Upper lobe of right lung (tissue), 1 donor: ENCODE measurements at places on chromosomes 6 and 20. TPM values are rescaled to one million over a fixed set of nuclear protein-coding genes. Genes with fewer than 3 reads are reported as not detected.

Gene MOXD1
- 24.0 TPM for total RNA-seq

Gene IRAK1BP1
- total RNA-seq, result 4.3 TPM

Gene MEI4
- not detected for total RNA-seq

GRCh38 chr20:38828514-38829295 lies 23.2 kb downstream of the PPP1R16B start:
- DNase-seq, result no peak
- no peak overlapping the region for H3K4me3 ChIP-seq
- H3K4me1 ChIP-seq, result peaks cover 26% of the 10 kb centered on the region
- H3K27me3 ChIP-seq, result no peaks in the 10 kb centered on the region
- H3K27ac ChIP-seq, result peak overlapping the region; percentile 19

DNA sequence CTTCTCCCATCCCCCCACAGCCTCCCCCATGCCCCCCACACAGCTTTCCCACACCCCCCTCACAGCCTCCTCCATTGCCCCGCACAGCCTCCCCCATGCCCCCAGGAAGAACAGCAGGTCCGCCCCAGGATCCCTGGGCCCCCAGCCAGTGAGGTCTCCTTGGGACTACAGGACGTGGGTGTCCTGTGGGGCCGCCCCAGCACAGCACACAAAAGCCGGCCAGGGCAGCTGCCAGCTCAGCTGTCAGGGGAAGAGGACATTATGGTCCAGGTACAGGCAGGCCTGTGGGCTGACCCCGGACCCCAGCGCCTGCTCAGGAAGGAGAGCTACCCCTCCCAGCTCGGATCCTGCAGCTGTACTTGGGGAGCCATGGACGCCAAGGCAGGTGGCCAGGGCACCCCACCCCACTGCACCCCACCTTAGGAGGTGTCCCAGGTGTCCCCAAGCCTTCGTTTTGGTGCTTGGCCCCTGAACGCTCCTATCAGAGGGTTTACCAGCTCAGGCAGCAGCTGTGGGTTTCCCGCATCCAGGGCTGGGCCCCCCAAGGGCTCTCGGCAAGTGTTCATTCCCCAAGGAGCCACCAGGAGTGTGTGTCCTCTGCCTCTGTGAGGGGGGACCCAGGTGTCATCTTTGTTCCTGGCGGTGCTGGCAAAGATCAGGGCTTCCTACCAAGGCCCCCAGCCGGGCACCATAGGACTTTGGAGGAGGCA lies 42.3 kb upstream of the GATA5 start:
- no peak overlapping the region for H3K4me3 ChIP-seq
- DNase-seq, result no peak
- no peaks in the 10 kb centered on the region for H3K4me1 ChIP-seq
- H3K27me3 ChIP-seq, result peaks cover 63% of the 10 kb centered on the region
- H3K27ac ChIP-seq, result no peak overlapping the region

GRCh38 chr6:141421378-141421777 lies 711.3 kb upstream of the GJE1 start:
- no peaks in the 10 kb centered on the region for H3K4me1 ChIP-seq
- no peak overlapping the region for H3K4me3 ChIP-seq
- H3K36me3 ChIP-seq, result no peaks in the 10 kb centered on the region
- H3K27ac ChIP-seq, result no peak overlapping the region
- DNase-seq, result no peak
- no peaks in the 10 kb centered on the region for H3K27me3 ChIP-seq

- H3K36me3 ChIP-seq, result no peaks in the 10 kb centered on the region
- no peak overlapping the region for H3K4me3 ChIP-seq
- peaks cover 15% of the 10 kb centered on the region for H3K4me1 ChIP-seq
- no peak overlapping the region for H3K27ac ChIP-seq
These were observed 96.0 kb upstream of the AKAP12 start for GRCh38 chr6:151143806-151144205.

Gene GUCA1A
- not detected for total RNA-seq

- no peak overlapping the region for H3K27ac ChIP-seq
- H3K36me3 ChIP-seq, result no peaks in the 10 kb centered on the region
- H3K27me3 ChIP-seq, result peaks cover 62% of the 10 kb centered on the region
- DNase-seq, result peak; percentile 10
- H3K4me3 ChIP-seq, result no peak overlapping the region
These were observed 195.1 kb downstream of the BMP7 start for GRCh38 chr20:57071283-57071731.

GRCh38 chr20:15708984-15709598 lies 864.2 kb downstream of the KIF16B start:
- H3K27me3 ChIP-seq, result no peaks in the 10 kb centered on the region
- no peaks in the 10 kb centered on the region for H3K36me3 ChIP-seq
- H3K27ac ChIP-seq, result no peak overlapping the region

Gene PROKR2
- not detected for total RNA-seq

Gene GJA1
- 127 TPM for total RNA-seq

Gene ALDH8A1
- total RNA-seq, result 1.2 TPM

Gene SLA2
- 1.9 TPM for total RNA-seq

- H3K27ac ChIP-seq, result no peak overlapping the region
- no peaks in the 10 kb centered on the region for H3K4me1 ChIP-seq
- no peak for DNase-seq
- H3K36me3 ChIP-seq, result no peaks in the 10 kb centered on the region
These were observed 40.7 kb upstream of the UBR2 start for GRCh38 chr6:42522942-42523814.

DNA sequence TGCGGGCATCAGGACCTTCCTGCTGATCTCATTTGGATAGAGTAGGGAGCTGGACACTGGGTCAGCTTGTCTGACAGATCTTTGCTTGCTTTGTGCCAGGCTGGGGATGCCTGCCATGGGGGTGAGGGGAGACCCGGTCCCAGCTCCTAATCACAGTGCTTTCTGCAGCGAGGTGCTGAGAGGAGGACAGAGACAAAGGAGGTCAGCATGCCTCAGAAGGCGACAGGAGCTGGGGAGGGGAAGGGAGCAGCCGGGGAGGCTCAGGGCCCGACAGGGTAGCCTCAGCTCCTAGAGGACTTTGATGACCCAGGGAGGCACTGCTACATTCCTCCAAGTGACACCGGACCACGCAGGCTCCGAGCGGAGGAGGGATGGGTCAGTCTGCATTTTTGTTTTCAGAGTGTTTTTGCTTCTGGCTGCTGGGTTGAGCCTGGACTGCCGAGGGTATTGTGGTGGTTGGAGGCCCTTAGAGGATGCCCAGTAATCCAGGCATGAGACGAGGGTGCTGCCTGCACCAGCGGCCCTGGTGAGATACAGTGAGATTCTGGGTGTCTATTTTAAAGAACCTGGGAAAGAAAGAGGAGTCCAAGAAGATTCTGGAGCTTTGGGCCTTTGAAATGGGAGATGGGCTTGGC lies 7.8 kb downstream of the RBM38 start:
- H3K27me3 ChIP-seq, result no peaks in the 10 kb centered on the region
- peaks cover 35% of the 10 kb centered on the region for H3K4me1 ChIP-seq
- H3K36me3 ChIP-seq, result peaks cover 17% of the 10 kb centered on the region
- H3K4me3 ChIP-seq, result peak overlapping the region; percentile 25
- peak overlapping the region; percentile 60 for H3K27ac ChIP-seq

Gene IL17A
- not detected for total RNA-seq

GRCh38 chr20:5557123-5557522 lies 193.1 kb upstream of the SHLD1 start:
- H3K36me3 ChIP-seq, result peaks cover 89% of the 10 kb centered on the region
- DNase-seq, result no peak

Gene PREX1
- total RNA-seq, result 66.0 TPM

DNA sequence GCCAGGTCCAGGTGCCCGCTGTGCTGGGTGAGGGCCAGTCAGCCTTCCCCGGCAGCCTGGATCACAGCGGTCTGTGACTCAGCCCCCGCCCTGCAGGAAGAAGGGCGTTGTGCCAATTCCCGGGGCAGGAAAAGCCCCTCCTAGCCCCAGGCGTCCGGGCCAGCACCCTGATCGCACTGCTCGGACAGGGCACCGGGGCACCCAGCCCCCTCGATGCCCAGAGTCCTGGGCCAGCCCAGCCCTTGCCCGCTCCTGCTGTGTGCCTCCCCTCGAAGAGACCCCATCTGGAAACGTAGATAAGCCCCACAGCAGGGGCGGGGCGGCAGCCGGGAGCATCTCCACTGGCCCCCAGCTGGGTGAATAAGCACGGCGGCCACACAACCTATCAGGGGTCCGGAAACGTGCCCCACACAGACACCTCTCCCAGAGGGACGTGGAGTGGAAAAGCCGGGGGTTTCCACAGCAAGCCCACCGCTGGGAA lies 9.9 kb downstream of the LAMA5 start:
- DNase-seq, result no peak
- peak overlapping the region; percentile 83 for H3K27ac ChIP-seq
- H3K36me3 ChIP-seq, result no peaks in the 10 kb centered on the region
- peaks cover 75% of the 10 kb centered on the region for H3K4me1 ChIP-seq
- peak overlapping the region; percentile 13 for H3K4me3 ChIP-seq
- no peaks in the 10 kb centered on the region for H3K27me3 ChIP-seq

Gene FNDC11
- total RNA-seq, result 0.32 TPM

Gene WFDC5
- 1.3 TPM for total RNA-seq

- H3K27ac ChIP-seq, result no peak overlapping the region
- H3K4me1 ChIP-seq, result no peaks in the 10 kb centered on the region
- DNase-seq, result no peak
- no peaks in the 10 kb centered on the region for H3K27me3 ChIP-seq
- no peak overlapping the region for H3K4me3 ChIP-seq
These were observed 27.8 kb upstream of the SRPK1 start for GRCh38 chr6:35948725-35949124.

GRCh38 chr6:1208876-1209275 lies 103.0 kb upstream of the FOXQ1 start:
- H3K4me1 ChIP-seq, result no peaks in the 10 kb centered on the region
- no peaks in the 10 kb centered on the region for H3K36me3 ChIP-seq
- no peak for DNase-seq
- H3K27me3 ChIP-seq, result no peaks in the 10 kb centered on the region

Gene ZSCAN16
- total RNA-seq, result 5.8 TPM

Gene TTK
- 0.55 TPM for total RNA-seq

DNA sequence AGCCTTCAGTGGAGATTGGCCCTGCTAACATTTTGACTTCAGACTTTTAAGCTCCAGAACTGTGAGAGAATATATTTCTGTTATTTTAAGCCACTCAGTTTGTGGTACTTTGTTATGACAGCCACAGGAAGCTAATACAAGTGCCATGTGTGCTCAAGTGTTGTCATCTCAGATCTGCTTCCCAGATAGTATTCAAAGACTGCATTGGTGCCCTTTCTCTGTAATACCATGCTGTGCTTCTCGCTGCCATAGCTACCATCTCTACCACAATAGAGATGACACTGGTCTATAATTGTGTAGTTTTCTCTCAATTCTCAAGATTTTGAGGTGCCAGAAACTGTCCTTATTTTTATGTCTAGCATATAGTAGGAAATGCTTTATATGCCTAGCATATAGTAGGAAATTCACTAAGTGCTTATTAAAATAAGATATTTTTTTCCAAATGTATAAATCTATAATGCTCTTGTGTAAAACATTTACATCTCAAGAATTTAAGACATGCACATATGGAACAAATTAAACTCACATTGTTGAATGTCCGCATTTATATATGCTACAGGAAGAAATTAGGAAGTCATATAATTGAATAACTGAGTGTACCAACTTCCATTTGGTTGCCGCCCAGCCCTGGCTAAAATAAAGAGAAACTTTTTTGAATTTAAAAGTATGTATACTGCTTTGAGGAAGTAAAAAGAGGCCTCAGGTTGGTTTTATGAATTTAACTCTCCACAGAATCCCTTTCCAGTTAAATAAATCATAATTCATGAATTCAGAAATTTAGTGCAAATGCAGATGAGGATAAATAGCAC lies 77.6 kb downstream of the TPBG start:
- H3K27me3 ChIP-seq, result no peaks in the 10 kb centered on the region
- H3K4me1 ChIP-seq, result no peaks in the 10 kb centered on the region
- no peak overlapping the region for H3K4me3 ChIP-seq
- H3K36me3 ChIP-seq, result no peaks in the 10 kb centered on the region
- no peak for DNase-seq

- H3K4me3 ChIP-seq, result no peak overlapping the region
- DNase-seq, result no peak
- H3K4me1 ChIP-seq, result no peaks in the 10 kb centered on the region
- H3K36me3 ChIP-seq, result no peaks in the 10 kb centered on the region
These were observed 30.9 kb downstream of the RAB44 start for GRCh38 chr6:36728289-36729160.

Gene HLA-DRB1
- total RNA-seq, result 335 TPM

DNA sequence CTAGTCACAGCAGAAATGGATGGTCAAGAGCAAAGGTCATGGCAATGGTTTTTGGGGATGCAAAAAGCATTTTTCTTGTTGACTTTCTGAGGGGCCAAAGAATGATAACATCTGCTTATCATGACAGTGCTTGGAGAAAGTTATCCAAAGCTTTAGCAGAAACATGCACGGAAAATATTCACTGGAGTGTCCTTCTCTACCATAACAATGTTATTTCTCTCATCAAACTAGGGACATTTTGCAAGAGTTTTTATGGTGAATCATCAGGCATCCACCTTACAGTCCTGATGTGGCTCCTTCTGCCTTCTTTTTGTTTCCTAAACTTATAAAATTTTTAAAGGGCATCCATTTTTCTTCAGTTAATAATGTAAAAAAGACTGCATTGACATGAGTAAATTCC lies 302.3 kb downstream of the HIVEP2 start:
- DNase-seq, result no peak
- H3K4me1 ChIP-seq, result no peaks in the 10 kb centered on the region
- H3K36me3 ChIP-seq, result no peaks in the 10 kb centered on the region
- H3K27ac ChIP-seq, result no peak overlapping the region
- H3K27me3 ChIP-seq, result no peaks in the 10 kb centered on the region

DNA sequence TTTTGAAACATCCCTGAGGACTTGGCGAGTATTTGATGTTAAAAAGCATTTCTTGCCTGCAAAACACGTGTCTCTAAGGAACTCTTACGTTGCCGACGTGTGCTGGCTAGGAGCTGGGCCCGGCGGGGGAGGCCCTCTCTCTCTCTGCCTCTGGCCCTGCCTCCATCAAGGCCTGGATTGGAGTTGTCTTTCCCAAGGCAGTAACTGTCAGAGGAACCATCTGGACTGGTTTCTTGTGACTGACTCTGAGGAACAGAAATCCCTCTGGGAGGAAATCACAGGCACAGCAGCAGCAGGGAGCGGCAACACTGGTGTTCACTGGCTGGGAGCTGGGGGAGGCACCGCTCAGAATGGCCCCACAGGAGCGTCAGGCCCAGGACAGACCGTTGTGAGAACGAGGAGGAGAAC lies 244.2 kb downstream of the NRN1 start:
- H3K4me1 ChIP-seq, result no peaks in the 10 kb centered on the region
- H3K4me3 ChIP-seq, result no peak overlapping the region
- no peak overlapping the region for H3K27ac ChIP-seq
- H3K36me3 ChIP-seq, result no peaks in the 10 kb centered on the region

DNA sequence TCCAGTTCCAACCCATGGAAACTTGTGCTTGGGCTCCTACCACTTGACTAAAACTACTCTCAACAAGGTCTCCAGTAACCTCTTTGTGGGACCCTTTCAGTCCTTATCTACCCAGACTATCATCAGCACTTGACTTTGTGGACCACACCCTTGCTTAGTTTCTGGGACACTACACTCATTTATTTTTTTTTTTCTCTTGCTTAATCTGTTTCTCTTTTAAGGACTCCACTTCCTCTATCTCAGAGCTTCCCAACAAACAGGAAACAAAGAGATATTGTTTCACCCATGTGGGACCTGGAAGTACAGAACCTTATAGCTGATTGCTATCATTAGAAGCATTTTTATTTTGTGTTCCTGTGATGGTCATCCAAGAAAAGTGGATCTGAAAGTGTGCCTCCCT lies 28.8 kb upstream of the ME1 start:
- no peak overlapping the region for H3K27ac ChIP-seq
- DNase-seq, result no peak
- no peaks in the 10 kb centered on the region for H3K36me3 ChIP-seq
- no peak overlapping the region for H3K4me3 ChIP-seq
